ENCODE measurements at places on chromosomes 6 and 20.

- no peaks in the 10 kb centered on the region for H3K4me1 ChIP-seq
- H3K27ac ChIP-seq = no peak overlapping the region
- H3K36me3 ChIP-seq = no peaks in the 10 kb centered on the region
- no peak for DNase-seq
Observed at GRCh38 chr6:126539022-126539421, 199.1 kb downstream of the CENPW start.

GRCh38 chr6:85678026-85678601 is 35.4 kb upstream of the SYNCRIP start:
- H3K27ac ChIP-seq = peak overlapping the region; percentile 47
- no peak for DNase-seq
- H3K4me1 ChIP-seq = no peaks in the 10 kb centered on the region
- peak overlapping the region; percentile 100 for H3K4me3 ChIP-seq
- no peaks in the 10 kb centered on the region for H3K27me3 ChIP-seq

GRCh38 chr6:40000964-40001515 is 66.8 kb upstream of the MOCS1 start:
- no peak overlapping the region for H3K27ac ChIP-seq
- no peaks in the 10 kb centered on the region for H3K36me3 ChIP-seq
- DNase-seq = no peak
- H3K4me3 ChIP-seq = no peak overlapping the region
- H3K4me1 ChIP-seq = no peaks in the 10 kb centered on the region

GRCh38 chr6:117417851-117418250 is 7.9 kb downstream of the ROS1 start:
- H3K36me3 ChIP-seq = no peaks in the 10 kb centered on the region
- H3K4me1 ChIP-seq = no peaks in the 10 kb centered on the region
- H3K4me3 ChIP-seq = no peak overlapping the region
- H3K27me3 ChIP-seq = no peaks in the 10 kb centered on the region
- no peak overlapping the region for H3K27ac ChIP-seq

- no peaks in the 10 kb centered on the region for H3K4me1 ChIP-seq
- H3K4me3 ChIP-seq = no peak overlapping the region
- no peaks in the 10 kb centered on the region for H3K27me3 ChIP-seq
- no peak overlapping the region for H3K27ac ChIP-seq
Observed at GRCh38 chr6:84665401-84665800, 99.0 kb downstream of the TBX18 start.

DNA sequence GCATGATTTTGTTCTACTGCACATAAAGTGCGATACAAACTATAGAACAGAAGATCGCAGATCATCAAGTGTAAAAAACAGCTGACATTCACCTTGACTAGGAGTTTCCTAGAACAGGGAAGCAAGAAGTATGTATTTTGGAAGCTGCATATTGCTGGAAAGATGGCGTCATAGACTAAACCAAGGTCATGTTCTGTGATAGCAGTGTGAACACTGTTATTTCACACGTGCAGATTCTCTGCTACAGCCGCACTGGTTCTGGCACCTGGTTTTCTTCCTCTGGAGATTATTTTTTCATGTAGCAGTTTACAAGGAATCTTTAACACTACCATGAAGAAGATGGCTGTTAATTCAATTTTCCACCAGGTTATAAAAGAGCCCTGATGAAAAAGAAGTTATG is 681.2 kb downstream of the PRKN start:
- no peak overlapping the region for H3K27ac ChIP-seq
- no peaks in the 10 kb centered on the region for H3K36me3 ChIP-seq
- H3K4me3 ChIP-seq = no peak overlapping the region
- no peaks in the 10 kb centered on the region for H3K27me3 ChIP-seq
- DNase-seq = no peak
- H3K4me1 ChIP-seq = no peaks in the 10 kb centered on the region

DNA sequence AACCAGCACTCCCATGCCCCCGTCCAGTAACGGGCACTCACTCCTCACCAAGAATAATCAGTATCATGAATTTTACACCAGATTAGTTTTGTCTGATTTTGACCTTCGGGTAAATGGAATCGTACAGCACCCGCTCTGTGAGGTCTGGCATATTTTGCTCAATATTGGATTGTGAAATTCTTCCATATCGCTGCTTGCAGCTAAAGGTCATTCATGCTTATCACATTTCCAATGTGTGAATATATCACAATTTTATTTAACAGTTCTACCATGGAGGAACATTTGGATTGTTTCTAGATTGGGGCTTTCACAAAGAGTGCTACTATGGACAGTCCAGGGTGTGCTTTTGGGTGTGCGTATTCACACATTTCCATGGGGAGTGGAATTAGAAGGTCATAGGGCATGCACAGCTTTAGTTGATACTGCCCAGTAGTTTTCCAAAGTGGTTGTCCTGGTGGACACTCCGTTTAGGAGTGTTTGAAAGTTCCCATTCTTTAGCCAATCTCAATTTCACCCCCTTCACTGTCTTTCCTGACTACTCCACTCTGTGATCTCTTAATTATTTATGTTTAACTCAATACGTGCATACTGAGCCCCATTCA is 86.6 kb downstream of the ISM1 start:
- no peak overlapping the region for H3K27ac ChIP-seq
- no peak overlapping the region for H3K4me3 ChIP-seq
- no peaks in the 10 kb centered on the region for H3K27me3 ChIP-seq
- no peaks in the 10 kb centered on the region for H3K4me1 ChIP-seq

DNA sequence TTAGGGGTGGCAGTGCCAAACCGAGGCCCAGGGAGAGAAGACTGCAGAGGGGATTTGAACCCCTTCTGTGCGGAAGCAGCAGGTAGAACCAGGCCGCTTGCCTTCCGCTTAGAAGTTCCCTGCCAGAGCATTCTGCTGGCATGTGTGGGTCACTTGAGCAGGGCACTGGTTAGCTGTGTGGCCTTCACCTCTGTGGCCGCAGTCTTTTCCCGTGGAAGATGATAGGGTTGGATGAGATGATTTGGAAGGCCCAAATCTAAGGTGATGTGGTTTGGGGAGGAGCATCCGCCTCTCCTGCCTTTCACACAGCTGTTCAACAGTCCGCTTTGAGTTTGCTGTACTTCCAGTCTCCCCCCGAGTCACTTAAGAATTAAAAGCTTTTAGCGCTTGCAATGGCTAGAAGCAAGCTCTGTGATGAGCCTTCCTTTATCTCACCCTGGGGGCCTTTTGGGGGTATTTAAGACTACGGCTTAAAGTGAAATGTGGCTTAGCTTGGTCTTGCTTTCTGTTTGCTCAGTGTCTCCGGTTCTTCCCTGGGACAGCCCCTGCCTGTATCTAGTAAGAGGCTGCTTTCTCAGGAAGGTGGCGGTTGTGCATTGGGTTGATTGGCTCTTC is 743 bp downstream of the CMTR1 start:
- peak overlapping the region; percentile 71 for H3K4me3 ChIP-seq
- no peaks in the 10 kb centered on the region for H3K27me3 ChIP-seq
- peaks cover 2% of the 10 kb centered on the region for H3K4me1 ChIP-seq
- no peak overlapping the region for H3K27ac ChIP-seq
- peak; percentile 22 for DNase-seq

DNA sequence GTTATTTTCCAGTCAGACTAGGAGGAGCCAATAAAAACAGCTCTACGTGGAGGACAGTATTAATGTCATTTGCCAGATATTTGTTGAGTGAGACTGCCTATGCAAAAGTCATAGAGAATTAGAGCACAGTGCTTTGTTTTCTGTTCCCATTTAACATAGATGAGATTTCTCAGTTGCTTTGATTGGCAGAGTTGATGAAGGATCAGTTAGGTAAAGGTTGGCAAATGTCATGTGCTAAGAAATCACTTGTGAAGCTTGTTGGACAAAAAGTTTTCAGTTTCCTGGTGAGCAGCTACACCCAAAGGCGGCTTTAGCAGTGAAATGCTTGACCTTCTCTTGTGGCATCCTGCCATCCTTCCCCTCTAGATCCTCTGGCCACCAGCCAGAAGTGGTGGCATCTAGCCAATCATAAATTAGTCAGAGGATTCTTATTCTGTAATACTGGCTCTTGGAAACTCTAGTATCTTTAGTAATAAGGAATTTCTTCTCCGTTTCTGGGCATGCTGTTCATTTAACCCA is 37.0 kb downstream of the BCKDHB start:
- DNase-seq = no peak
- no peak overlapping the region for H3K4me3 ChIP-seq
- H3K27me3 ChIP-seq = no peaks in the 10 kb centered on the region

GRCh38 chr6:34341481-34341971 is 50.9 kb downstream of the NUDT3 start:
- no peak overlapping the region for H3K4me3 ChIP-seq
- no peak for DNase-seq
- H3K36me3 ChIP-seq = no peaks in the 10 kb centered on the region
- H3K27me3 ChIP-seq = no peaks in the 10 kb centered on the region
- H3K4me1 ChIP-seq = peaks cover 9% of the 10 kb centered on the region

GRCh38 chr6:30913721-30914075 is 340 bp upstream of the VARS2 start:
- H3K4me1 ChIP-seq = peaks cover 2% of the 10 kb centered on the region
- H3K27ac ChIP-seq = no peak overlapping the region
- no peaks in the 10 kb centered on the region for H3K27me3 ChIP-seq
- no peak for DNase-seq
- no peaks in the 10 kb centered on the region for H3K36me3 ChIP-seq

GRCh38 chr20:31663838-31664695 is 26.4 kb downstream of the COX4I2 start:
- H3K36me3 ChIP-seq = no peaks in the 10 kb centered on the region
- no peaks in the 10 kb centered on the region for H3K27me3 ChIP-seq
- H3K27ac ChIP-seq = no peak overlapping the region
- peaks cover 6% of the 10 kb centered on the region for H3K4me1 ChIP-seq

GRCh38 chr6:44128020-44128917 is 915 bp downstream of the TMEM63B start:
- H3K36me3 ChIP-seq = no peaks in the 10 kb centered on the region
- H3K4me3 ChIP-seq = peak overlapping the region; percentile 67
- H3K27ac ChIP-seq = no peak overlapping the region
- DNase-seq = peak; percentile 39
- H3K4me1 ChIP-seq = peaks cover 6% of the 10 kb centered on the region
- H3K27me3 ChIP-seq = no peaks in the 10 kb centered on the region

GRCh38 chr6:56815436-56815835 is 139.5 kb upstream of the BEND6 start:
- no peak for DNase-seq
- peaks cover 4% of the 10 kb centered on the region for H3K4me1 ChIP-seq
- no peak overlapping the region for H3K4me3 ChIP-seq
- H3K27ac ChIP-seq = no peak overlapping the region
- H3K36me3 ChIP-seq = no peaks in the 10 kb centered on the region

GRCh38 chr20:49136817-49137571 is 51.1 kb downstream of the STAU1 start:
- no peaks in the 10 kb centered on the region for H3K27me3 ChIP-seq
- H3K36me3 ChIP-seq = no peaks in the 10 kb centered on the region
- no peak overlapping the region for H3K27ac ChIP-seq
- H3K4me1 ChIP-seq = no peaks in the 10 kb centered on the region

DNA sequence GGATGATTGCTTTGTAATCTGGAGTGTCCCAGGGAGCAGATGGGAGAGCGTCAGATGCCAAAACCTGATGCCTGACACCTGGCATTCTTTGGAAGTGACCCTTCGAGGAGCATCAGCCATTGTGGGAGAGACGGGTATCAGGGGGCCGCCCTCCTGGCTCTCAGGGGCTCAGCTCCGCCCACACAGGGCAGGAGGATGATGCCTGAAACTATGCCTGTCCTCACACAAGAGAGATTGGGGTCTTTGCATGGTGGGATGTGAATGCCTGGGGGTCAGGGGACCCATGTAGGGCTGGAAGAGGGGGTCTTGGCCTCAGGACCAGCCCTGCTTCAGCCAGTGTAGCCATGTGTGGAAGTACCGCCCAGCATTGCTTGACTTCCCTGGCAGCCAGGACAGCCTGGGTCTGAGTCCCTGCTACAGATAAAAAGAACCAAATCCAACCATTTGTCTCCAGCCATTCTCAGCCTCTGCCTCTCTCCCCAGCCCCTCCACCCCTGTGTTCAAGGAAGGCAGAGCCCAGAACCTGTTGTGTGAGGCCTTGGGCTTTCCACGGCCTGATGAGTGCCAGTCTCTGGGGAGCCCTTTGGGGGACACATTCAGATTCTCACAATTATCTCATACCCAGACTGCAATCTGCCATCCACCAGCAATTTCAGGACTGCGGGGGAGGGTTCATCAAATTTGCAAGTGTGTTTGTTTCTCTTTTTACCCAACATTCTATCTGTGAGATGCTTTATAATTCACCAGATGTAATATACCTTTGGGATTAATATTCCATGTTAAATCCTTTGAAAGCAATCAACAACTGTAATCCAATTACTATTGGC is 371.2 kb downstream of the PREX1 start:
- H3K27ac ChIP-seq = no peak overlapping the region
- H3K36me3 ChIP-seq = no peaks in the 10 kb centered on the region
- H3K4me1 ChIP-seq = no peaks in the 10 kb centered on the region
- H3K27me3 ChIP-seq = no peaks in the 10 kb centered on the region

- no peaks in the 10 kb centered on the region for H3K36me3 ChIP-seq
- no peak for DNase-seq
- no peaks in the 10 kb centered on the region for H3K4me1 ChIP-seq
- no peak overlapping the region for H3K4me3 ChIP-seq
Observed at GRCh38 chr6:91097364-91097763, 510.5 kb upstream of the MAP3K7 start.

- H3K27me3 ChIP-seq = no peaks in the 10 kb centered on the region
- peaks cover 1% of the 10 kb centered on the region for H3K36me3 ChIP-seq
- DNase-seq = no peak
- H3K4me3 ChIP-seq = no peak overlapping the region
- H3K27ac ChIP-seq = no peak overlapping the region
Observed at GRCh38 chr6:167956983-167957492, 40.4 kb upstream of the KIF25 start.

GRCh38 chr6:137759624-137760023 is 107.4 kb upstream of the TNFAIP3 start:
- DNase-seq = no peak
- H3K27me3 ChIP-seq = no peaks in the 10 kb centered on the region
- H3K4me3 ChIP-seq = no peak overlapping the region
- H3K4me1 ChIP-seq = no peaks in the 10 kb centered on the region

- H3K4me1 ChIP-seq = no peaks in the 10 kb centered on the region
- no peaks in the 10 kb centered on the region for H3K27me3 ChIP-seq
- DNase-seq = peak; percentile 76
- H3K27ac ChIP-seq = no peak overlapping the region
- H3K36me3 ChIP-seq = no peaks in the 10 kb centered on the region
Observed at GRCh38 chr6:99151634-99152346, 197.7 kb downstream of the FAXC start.

DNA sequence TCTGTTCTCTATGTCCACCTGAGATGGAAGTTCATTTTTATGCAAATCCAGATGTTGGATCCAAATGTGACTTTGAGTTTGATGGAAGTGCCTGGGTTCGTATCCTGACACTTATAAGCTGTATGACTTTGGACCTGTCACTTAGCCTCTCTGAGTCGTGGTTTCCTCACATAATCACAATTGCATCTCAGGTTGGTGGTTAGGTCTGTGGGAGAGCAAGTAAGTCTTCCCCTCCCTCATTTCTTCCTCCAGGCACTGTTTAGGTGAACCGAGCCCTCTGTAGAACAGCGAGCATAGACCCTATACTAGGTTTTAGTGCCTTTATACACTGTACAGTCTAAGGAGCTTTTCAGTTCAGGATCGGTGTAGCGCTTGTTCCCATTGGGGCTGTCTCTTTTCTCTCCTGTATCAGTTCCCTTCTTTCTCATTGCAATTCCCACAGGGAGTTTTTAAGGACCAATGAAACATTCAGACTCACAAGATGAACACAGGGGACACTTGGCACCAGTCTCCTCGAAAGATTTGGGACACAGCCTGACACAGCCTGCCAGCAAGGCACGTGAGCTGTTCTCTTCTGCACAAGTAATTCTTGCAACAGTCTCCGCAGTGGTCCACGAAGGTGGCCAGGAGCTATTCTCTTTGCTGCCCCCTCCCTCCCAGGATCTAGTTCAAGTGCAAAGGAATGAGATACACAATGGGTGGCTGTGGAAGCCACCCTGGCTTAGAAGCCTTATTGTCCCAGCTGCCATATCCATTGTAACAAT is 11.8 kb downstream of the TOX2 start:
- DNase-seq = no peak
- H3K4me3 ChIP-seq = no peak overlapping the region
- no peak overlapping the region for H3K27ac ChIP-seq
- no peaks in the 10 kb centered on the region for H3K4me1 ChIP-seq
